Cardiac septum (tissue), 1 donor: ENCODE measurements at places on chromosomes 11 and 22. TPM values are rescaled to one million over a fixed set of nuclear protein-coding genes. Genes with fewer than 3 reads are reported as not detected.

GRCh38 chr22:45077286-45077685 is 67.5 kb upstream of the PHF21B start:
- DNase-seq: no peak

Gene PIK3C2A
- 34.1 TPM for total RNA-seq

- DNase-seq: no peak
Measured at GRCh38 chr11:22491555-22492225, 133.9 kb downstream of the FANCF start.

GRCh38 chr11:84518631-84519183 is 1108.4 kb downstream of the DLG2 start:
- DNase-seq: no peak

Gene TMEM9B
- total RNA-seq: 43.7 TPM

- DNase-seq: no peak
Measured at GRCh38 chr11:43988040-43988817, 45.8 kb downstream of the C11orf96 start.

GRCh38 chr11:17779861-17780594 is 45.4 kb downstream of the KCNC1 start:
- no peak for DNase-seq

Gene DBX1
- total RNA-seq: not detected

GRCh38 chr11:70501933-70502540 is 103.7 kb downstream of the CTTN start:
- no peak for DNase-seq

Gene TUBA8
- 84.0 TPM for total RNA-seq

- DNase-seq: no peak
Measured at GRCh38 chr22:28466399-28466798, 213.2 kb downstream of the TTC28 start.

DNA sequence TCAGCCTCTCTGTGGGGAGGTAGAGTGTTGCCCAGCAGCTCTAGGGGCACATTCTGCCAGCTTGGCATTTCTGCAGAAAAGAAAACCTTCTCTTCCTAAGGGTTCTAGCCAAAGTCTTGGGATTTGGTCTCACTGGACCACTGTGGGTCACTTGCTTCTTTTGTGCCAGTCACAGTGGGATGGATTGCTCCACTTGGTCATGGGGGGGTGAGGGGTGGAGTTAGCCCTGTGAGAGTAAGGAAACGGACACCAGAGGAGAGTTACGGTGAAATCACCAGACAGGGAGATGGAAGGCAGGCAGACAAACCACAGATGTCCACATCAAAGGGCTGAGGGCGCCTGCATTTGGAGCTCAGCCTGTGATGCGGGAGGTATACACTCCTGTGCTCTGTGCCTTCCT is 10.8 kb downstream of the SGSM1 start:
- no peak for DNase-seq

Gene CAT
- total RNA-seq: 47.6 TPM

DNA sequence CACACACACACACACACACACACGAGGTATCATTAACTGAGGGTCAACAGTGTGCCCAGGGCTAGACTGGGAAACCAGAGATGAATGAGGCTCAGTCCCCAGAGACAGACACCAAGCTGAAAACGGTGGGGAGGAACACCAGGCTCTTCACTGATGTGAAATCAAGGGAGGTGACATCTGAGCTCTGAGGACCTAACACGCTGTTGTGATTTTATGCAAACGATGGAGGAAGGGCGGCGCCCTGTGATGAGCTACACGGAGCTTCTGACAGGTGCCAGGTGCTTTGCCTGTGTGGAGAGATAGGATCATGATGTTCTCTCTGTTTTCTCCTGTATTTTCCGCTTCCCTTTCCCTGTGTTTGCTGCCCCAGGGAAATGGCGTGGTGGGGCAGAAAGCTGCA is 6.5 kb upstream of the CYB5R3 start:
- DNase-seq: no peak

Gene LBHD1
- 2.4 TPM for total RNA-seq

DNA sequence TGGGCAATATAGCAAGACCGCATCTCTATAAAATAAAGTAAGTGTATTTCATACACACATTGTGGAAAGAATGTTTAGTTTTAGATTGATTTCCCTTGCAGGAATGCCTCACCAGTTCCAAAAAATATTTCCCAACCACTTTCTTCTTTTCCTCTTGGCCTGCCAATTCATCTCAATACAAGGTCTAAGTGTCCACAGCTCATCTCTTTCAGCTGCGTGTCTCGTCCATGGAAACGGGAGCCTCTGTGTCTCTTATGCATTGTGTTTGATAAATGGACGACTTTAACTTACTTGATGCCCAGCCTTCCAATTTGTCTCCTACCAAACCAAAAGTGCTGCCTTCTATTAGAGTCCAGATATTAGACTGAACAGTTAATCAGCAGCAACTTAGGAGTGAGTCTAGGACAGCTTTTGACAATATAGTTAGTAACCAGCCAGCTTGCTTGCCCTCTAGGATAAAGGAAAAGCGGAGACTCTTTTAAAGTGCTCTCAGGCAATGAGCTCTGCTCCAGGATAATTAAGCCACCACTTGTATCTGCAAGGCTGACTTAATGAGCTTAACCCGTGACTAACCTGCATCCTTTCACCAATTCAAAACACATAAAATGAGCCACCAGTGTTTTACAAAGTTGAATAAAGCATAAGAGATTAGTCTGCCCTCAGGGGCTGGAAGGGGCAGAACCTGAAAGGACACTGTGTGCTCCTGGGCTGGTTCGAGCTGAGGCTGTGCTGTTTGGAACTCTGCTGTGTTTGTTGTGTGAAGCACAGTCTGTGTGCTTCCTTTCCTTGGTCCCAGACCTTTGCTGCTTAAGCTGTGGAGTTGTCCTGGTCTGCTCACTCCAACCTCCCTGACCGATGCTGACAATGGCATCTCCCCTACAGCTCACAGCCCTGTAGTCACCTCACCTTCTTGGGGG is 27.5 kb downstream of the FBXO7 start:
- no peak for DNase-seq

Gene FAT3
- 9.2 TPM for total RNA-seq

GRCh38 chr22:39313258-39314001 is 6.0 kb downstream of the RPL3 start:
- DNase-seq: no peak

Gene LRRC55
- total RNA-seq: 0.13 TPM

Gene TESMIN
- 0.46 TPM for total RNA-seq

- no peak for DNase-seq
Measured at GRCh38 chr11:26297189-26297975, 34.5 kb upstream of the ANO3 start.

GRCh38 chr11:15016200-15016599 is 44.0 kb upstream of the CALCA start:
- no peak for DNase-seq
